NCI-H69 (cell line): ENCODE measurements at places on chromosomes 4 and X.

- no peak for DNase-seq
Measured at GRCh38 chr4:1126506-1126905, 13.1 kb upstream of the RNF212 start.

- DNase-seq = no peak
Measured at GRCh38 chr4:99857307-99857706, 36.9 kb downstream of the LAMTOR3 start.

DNA sequence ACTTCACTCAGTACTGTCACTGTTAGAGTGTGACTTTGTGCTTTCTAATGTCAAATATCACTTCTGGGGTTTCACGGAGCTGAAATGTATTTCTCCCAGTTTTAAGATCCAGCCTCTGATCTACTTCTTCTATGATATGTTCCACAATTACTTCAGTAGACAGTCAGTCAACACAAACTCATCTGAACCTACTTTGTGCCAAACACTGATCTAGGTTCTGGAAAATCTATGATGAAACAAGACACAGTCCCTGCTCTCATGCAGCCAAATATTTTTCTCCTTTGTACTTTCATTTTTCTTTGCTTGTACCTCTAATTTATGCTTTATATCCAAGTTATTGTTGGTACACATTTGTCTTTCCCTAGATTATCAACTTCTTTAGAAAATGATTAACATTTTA is 641.3 kb upstream of the FTHL17 start:
- DNase-seq = no peak

DNA sequence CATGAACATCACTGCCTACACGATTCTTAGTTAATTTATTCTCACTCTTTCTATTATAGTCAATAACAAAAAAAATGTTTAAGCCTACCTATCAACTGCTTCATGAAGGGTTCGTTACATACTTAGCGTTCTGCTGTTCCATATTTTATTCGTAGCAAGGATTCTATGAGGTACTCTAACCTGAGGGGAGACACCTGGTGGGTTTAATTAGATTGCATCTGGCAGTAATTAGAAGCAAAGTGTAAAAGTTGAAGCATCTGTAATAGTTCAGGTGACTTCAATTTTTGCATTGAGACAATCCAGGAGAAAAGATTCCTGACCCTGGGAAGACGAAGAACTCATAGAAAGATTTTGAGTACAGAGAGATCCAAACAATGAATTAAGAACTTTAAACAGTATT is 1655.8 kb upstream of the TENM3 start:
- peak; percentile 82 for DNase-seq

DNA sequence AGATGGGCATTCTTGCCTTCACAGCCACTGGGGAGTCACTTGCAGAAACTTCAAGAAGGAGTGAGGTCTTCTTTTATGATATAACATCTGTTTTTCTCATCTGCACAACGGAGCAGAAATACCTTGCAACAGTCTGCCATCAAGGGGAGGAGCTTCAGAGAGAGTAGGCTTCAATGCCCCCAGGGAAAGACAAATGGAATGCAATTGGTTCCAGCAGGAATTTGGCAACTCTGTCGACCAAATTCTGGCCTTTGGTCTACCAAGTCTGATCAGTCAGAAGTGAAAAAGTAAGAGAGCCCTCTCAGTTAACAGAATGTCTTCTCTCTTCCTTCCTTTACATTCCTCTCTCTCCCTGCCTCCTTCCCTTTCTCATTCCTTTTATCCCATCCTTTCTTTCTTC is 229.3 kb downstream of the IDS start:
- no peak for DNase-seq

DNA sequence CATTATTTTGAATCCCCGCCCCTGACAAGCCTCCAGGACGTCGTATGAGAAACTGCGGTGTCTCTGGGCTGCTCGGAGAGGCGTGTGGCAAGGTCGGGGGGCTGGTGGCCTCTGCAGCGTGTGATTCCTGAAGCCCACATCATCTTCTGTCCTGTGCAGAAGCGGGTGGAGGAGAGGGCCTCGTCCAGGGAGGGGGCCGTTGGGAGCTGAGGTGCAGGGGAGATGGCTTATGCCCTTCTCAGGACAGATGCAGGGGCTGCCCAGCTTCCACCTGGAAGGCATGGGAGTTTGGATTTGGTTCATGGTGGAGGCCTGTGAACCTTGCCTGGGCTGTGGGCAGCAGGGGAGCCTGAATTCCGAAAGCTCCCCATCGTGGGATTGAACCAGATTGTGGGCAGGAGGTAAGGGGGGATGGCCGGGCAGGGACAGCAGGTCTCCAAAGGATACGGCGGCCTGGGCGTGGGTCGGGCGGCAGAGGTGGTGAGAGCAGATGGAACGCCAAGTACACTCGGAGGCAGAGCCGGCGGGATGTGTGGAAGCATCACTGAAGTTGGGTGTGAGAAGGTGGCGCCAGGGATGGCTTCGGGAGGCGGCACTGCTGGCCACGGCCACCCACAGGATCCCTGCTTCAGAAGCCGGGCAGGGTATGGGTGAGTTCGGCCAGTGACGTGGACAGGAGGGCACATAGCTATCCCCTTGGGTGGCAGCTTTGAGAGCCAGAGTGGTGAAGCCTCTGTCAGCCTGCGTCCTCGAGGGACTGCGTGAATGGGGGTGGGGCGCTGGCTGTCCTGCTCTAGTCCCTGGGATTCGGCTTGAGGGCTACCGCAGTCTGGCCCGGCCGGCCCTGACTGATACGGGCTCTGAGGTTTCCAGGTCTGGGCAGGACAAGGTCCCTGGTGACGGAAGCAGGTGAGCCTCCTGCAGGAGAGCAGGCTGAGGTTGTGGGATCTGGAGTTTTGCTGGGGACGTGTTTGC is 76.3 kb upstream of the ADRA2C start:
- DNase-seq = no peak

- no peak for DNase-seq
Measured at GRCh38 chrX:100090931-100091330, 319.1 kb downstream of the PCDH19 start.

GRCh38 chrX:69150281-69150960 is 14.8 kb downstream of the PJA1 start:
- DNase-seq = peak; percentile 45

DNA sequence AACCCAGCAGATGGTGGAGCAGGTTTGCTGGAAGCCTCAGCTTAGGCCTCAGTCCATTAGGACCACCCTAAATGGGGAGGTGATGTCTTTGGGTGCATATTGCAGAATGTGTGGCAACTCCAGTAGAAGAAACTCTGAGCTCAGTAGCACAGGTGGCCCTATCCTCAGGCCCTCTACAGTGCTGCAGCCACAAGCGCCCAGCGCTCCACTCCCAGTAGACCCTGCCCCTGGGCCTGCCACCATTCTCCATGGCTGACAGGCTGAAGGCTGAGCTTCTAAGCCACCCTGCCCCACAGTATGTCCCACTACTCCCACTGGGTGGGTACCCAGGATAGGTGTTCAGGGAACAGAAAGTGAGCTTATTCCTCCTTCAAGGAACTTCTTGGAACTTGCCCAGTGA is 162.8 kb upstream of the MAMLD1 start:
- DNase-seq = no peak

DNA sequence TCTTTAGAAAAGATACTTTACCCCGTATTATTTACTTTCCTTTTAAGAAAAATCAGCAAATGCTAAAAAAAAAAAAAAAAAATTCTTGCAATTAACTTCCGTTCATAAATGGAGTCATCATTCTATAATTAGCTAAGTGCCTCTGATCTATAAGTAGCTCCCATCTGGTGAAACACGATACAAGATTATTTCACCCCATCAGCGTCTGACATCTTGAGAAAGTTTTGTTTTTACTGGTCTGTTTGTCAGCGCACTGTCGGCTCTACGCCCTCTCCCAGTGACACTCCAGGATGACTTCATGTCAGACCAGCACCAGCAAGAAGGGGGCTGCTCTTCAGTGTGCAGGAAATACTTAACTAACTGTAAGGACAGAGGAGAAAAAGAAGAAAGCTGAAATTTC is 108.3 kb downstream of the AFAP1 start:
- peak; percentile 53 for DNase-seq
